SW 1271 (cell line): ENCODE measurements at places on chromosomes 2 and 18.

DNA sequence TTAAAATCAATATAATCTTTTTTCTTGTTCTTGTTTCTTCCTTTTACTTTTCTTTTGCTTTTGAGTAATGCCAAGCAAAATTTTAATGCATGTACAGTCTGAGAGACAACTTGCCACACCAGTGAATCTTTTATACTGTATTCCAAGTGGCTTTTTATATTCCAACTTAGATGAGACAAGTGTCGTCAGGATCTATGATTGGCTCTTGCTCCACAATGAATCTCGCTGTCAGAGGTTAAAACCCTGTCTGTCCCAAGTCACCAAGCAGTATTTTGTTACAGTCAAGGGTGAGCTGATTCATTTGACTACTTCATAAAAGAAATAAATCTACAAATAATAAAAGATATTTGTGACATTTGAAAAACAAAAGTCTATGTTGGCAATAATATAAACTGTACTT, at the start of gene MSTN:
MSTN (minus strand) TSS at position 129 of the 400 bp plus-strand sequence. CDS start 133 bp downstream, outside the sequence.
- no peak for DNase-seq

GRCh38 chr2:72137498-72138010, 10.1 kb downstream of the CYP26B1 start:
- DNase-seq: no peak

- DNase-seq: no peak
Observed at GRCh38 chr18:6576718-6577375, 152.7 kb upstream of the ARHGAP28 start.

DNA sequence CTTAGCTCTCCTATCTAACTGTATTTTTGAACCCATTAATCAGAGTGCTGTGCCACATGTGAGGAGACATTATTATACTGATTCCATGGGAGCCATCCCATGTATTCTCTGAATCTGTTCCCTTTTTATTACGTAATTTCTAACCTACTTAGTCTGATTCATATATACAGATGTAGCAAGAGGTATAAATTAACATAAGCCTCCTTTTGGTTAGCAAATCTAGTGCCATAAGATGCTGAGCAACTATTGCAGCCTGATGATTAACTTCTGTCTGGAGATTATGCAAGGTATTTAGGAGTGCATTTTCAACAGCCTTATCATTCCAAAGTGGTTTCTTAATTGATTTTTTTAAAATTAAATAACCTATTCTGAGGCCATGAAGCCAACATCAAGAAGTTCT, 114.1 kb upstream of the MSH2 start:
- DNase-seq: no peak

GRCh38 chr2:127506510-127506909, 19.8 kb downstream of the IWS1 start:
- no peak for DNase-seq

- DNase-seq: no peak
Observed at GRCh38 chr2:96927405-96928171, 57.7 kb upstream of the SEMA4C start.

DNA sequence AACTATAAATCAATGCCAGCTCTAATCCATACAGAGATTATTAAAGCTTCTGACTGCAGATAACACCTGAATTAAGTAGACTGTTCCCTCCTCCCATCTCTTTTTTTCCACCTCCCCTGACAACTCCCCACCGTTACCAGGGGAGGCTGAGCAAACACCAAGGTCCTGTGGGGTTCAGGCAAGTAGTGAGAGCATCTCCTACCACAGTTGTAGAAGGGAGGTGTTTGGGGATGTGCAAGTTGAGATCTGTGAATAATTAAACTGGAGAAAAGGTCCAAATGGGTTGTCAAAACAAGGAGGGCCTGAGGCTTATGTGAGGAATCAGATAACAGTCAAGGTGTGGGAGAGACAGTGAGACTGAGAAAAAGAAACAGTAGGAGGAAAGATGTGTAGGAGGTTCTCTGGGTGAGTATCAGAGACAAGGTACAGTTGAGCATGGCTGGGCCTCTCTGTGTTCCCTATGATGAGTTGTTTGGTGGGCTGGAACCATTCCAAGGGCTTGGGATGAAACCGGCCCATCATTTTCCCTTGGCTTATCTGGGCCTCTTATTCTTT, 194.6 kb downstream of the CYRIA start:
- DNase-seq: no peak

DNA sequence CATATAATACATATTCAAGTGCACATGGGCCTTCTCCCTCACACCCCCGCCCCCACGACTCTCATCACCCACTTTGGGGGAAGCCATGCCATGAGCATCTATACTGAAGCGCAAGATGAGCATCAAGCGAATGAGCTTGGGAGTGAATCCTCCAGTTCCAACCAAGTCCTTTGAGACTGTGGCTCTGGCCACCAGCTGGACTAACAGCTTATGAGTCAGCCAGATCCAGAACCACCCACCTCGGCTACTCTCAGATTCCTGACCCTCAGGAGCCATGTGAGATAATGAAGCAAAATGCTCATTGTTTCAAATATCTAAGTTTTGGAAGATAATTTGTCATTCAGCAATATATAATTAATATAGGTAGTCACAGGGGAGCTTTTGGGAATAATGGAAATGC, 22.2 kb upstream of the IL1RL1 start:
- no peak for DNase-seq

DNA sequence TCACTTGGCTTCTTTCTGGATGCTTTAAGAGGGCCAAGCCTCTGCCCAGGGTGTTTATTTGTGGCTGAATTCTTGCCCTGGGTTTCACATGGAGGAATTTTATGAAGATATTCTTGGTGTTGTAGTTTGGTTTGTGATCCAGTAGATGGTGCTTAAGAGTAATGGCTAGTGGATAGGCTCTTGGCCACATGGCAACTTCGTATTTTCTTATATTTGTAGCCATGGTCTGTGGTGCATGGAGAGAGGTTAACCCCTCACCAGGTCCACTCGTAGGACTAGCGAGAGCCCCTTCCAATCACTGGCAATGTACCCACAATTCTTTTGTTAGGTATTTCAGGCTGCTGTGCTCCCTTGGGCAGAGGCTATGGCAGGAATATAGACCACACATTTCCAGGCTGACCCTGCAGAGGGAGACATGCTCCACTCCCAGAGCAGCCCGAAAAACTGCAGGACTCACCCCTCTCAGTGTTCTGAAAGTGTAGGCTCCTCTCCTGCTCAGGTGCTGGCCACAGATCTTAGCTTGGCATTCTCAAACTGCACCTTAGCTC, 582.1 kb upstream of the SETBP1 start:
- no peak for DNase-seq

- no peak for DNase-seq
Observed at GRCh38 chr2:235534678-235535422, 41.0 kb downstream of the AGAP1 start.

DNA sequence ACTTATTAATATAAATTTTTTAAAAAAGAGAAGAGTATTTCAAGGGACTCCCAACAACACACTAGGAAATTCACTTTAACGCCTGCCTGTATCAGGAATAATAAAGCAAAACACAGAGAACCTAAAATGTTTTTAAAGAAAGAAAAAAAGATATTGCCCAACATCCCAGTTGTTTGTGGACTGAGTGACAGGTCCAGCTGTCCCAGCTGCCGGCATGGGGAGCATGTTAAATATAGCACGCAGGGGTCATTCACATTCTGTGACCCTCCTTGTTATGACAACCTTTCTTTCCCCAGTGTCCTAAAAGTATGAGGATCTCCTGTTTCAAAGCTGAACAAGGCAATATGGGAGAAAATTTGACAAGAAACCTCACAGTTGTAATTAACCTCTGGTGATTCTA, 4.4 kb downstream of the KLHL41 start:
- DNase-seq: no peak

- no peak for DNase-seq
Observed at GRCh38 chr2:119428488-119429224, 3.0 kb upstream of the TMEM37 start.
